Activated T-helper 1 cell treated with anti-CD3 and anti-CD28 coated beads, Interleukin-12 subunit alpha, Interleukin-12 subunit beta, Interleukin-2, Interleukin-4 antibody, amounts not matched to agents 30 ng/mL and 10 ng/mL and 1 ng/mL, durations not matched to agents 14 hours and 24 hours and 36 hours (primary cell): ENCODE measurements at places on chromosomes 4 and X.

DNA sequence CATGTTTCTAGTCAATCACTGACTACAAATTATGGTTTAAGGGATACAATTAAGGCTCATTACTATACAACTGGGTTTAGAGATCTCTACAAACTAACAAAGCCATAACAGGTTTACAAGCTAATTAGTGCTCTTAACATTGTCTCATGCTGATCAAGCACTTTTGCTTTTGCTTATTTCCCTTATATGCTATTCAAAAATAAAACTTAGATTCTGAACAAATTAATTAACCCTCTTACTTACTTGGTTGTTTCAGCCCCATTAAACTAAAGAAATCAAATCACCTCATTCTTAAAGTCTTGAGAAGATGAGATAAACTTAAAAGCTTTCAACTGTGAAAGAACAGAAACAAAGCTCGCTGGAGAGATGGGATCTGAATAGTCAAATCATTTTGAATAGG, 2024.5 kb upstream of the ADGRL3 start:
- DNase-seq, result no peak

- peak; percentile 71 for DNase-seq
These were observed 27.2 kb downstream of the TACC3 start for GRCh38 chr4:1748465-1748995.

- no peak for DNase-seq
These were observed 18.1 kb upstream of the ADAD1 start for GRCh38 chr4:122360754-122361153.

GRCh38 chr4:107740950-107741701, 21.1 kb upstream of the PAPSS1 start:
- DNase-seq, result no peak
